Chondrocyte (in vitro differentiated cells): ENCODE measurements at places on chromosomes 2 and 18. TPM values are rescaled to one million over a fixed set of nuclear protein-coding genes. Genes with fewer than 3 reads are reported as not detected.
A peak's percentile ranks its signal among the peaks of the same experiment; 100 is the strongest.

GRCh38 chr2:220143336-220143735, 515.9 kb downstream of the SLC4A3 start:
- no peak overlapping the region for H3K27ac ChIP-seq
- H3K4me1 ChIP-seq: peaks cover 20% of the 10 kb centered on the region
- H3K36me3 ChIP-seq: no peaks in the 10 kb centered on the region
- no peak for DNase-seq
- H3K27me3 ChIP-seq: no peaks in the 10 kb centered on the region
- no peak overlapping the region for H3K4me3 ChIP-seq

GRCh38 chr2:84971510-84972206, 697 bp downstream of the KCMF1 start:
- H3K4me1 ChIP-seq: peaks cover 56% of the 10 kb centered on the region
- no peaks in the 10 kb centered on the region for H3K27me3 ChIP-seq
- DNase-seq: no peak
- H3K27ac ChIP-seq: peak overlapping the region; percentile 97
- H3K4me3 ChIP-seq: peak overlapping the region; percentile 86

DNA sequence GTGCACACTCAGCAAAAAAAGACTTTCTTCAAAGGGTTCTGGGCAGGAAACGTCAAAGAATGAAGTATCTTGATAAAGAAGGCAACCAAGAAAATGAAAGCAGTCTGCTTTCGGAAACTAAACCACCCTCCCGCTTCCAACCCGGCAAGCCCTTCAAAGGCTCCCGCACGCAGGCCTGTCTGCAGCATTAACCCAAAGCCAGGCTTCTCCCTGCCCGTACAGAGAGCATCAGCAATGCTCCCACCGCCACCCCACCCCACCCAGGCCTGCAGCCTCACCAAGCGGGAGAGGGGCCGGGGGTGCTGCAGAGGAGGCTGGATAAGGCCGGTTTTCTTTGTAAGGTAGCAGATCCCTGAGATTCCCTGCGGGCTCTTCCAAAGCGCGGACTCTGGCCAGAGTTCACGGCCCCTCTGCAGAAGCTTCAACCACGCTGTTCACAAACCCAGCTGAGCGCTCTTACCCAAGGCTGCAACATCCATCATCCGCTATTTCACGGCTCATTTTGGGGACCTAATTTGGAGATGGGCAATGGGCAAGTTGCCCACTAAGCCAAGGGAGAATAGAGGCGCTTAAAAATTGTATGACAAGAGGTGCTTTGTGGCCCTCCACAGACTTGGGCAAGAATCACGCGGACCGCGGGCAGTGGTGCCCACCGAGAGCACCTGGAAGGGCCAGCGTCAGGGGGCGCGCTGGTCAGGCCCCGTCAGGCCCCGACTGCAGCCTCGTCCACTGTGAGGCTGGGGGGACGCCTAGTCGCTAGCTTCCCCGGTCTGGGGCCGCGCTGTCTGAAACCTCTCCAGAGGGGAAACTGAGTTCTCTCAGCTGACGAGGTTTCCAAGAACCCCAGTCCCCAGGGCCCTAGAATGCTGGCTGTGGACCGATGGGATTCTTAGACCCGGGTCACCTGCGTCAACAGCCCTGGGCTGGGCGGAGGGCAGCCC, 225.4 kb upstream of the ID2 start:
- no peaks in the 10 kb centered on the region for H3K4me1 ChIP-seq
- no peaks in the 10 kb centered on the region for H3K36me3 ChIP-seq
- H3K27ac ChIP-seq: no peak overlapping the region
- DNase-seq: no peak
- no peak overlapping the region for H3K4me3 ChIP-seq

GRCh38 chr2:145771525-145771924, 1251.6 kb upstream of the ZEB2 start:
- H3K4me3 ChIP-seq: no peak overlapping the region
- H3K27ac ChIP-seq: no peak overlapping the region
- no peaks in the 10 kb centered on the region for H3K36me3 ChIP-seq
- DNase-seq: no peak
- H3K27me3 ChIP-seq: no peaks in the 10 kb centered on the region

- no peak for DNase-seq
- H3K27ac ChIP-seq: peak overlapping the region; percentile 53
- H3K27me3 ChIP-seq: no peaks in the 10 kb centered on the region
- peaks cover 4% of the 10 kb centered on the region for H3K36me3 ChIP-seq
- peaks cover 79% of the 10 kb centered on the region for H3K4me1 ChIP-seq
Observed at GRCh38 chr2:217951521-217952247, 51.1 kb downstream of the TNS1 start.

GRCh38 chr2:229980431-229981184, 58.3 kb downstream of the FBXO36 start:
- DNase-seq: no peak
- H3K27me3 ChIP-seq: no peaks in the 10 kb centered on the region
- no peak overlapping the region for H3K4me3 ChIP-seq
- no peaks in the 10 kb centered on the region for H3K36me3 ChIP-seq
- no peak overlapping the region for H3K27ac ChIP-seq

DNA sequence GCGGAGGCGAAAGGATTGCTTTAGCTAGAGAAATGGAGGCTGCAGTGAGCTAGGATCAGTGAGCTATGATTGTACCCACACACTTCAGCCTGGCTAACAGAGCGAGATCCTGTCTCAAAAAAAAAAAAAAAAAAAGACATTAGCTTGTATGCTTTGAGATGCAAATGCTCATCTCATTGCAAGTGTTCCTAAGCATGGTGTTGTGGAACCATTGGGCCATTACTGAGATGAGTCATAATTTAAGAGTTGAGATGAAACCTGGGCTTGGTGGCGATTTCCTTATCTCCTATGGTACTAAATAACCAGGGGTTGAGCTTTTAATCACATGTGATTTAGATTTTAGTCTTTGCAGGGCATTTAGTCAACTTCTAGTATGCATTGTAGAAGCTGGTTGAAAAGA, 2.2 kb downstream of the PLEKHA3 start:
- H3K4me1 ChIP-seq: peaks cover 56% of the 10 kb centered on the region
- peaks cover 8% of the 10 kb centered on the region for H3K36me3 ChIP-seq
- H3K27me3 ChIP-seq: no peaks in the 10 kb centered on the region
- no peak overlapping the region for H3K27ac ChIP-seq
- peak overlapping the region; percentile 50 for H3K4me3 ChIP-seq

- DNase-seq: peak; percentile 53
- H3K4me3 ChIP-seq: no peak overlapping the region
- H3K36me3 ChIP-seq: peaks cover 23% of the 10 kb centered on the region
- H3K4me1 ChIP-seq: peaks cover 81% of the 10 kb centered on the region
- H3K27ac ChIP-seq: no peak overlapping the region
Observed at GRCh38 chr2:217856159-217856558, 146.6 kb downstream of the TNS1 start.

- no peak overlapping the region for H3K27ac ChIP-seq
- no peak overlapping the region for H3K4me3 ChIP-seq
- H3K27me3 ChIP-seq: peaks cover 40% of the 10 kb centered on the region
- peaks cover 1% of the 10 kb centered on the region for H3K36me3 ChIP-seq
- DNase-seq: no peak
- no peaks in the 10 kb centered on the region for H3K4me1 ChIP-seq
Observed at GRCh38 chr2:119028327-119029174, 86.6 kb downstream of the MARCO start.

DNA sequence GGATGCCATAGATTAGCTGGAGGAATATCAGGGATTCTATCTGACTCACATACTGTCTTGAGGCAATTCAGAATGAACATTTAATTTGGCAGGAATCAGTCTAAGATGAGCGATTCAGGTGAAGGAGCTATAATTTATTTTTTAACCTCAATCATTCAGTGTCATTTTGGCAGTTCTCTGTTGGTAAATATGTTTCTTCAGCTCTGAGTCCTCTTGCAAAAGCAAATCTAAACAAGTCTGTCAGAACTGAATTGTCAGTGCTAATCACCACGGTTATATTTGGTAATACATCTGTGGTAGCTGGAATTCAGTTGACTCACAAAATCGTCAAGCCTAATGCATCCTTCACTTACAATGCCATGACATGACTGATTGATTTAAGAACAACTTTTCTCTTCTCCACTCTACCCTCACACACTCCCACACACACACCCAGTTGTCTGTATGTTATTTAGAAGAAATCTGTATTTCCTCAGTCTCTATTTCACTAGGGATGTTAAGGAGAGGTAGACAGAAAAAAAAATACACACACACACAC, 516.6 kb upstream of the NXPH2 start:
- no peak for DNase-seq
- no peaks in the 10 kb centered on the region for H3K36me3 ChIP-seq
- H3K27ac ChIP-seq: no peak overlapping the region
- no peaks in the 10 kb centered on the region for H3K4me1 ChIP-seq
- peaks cover 3% of the 10 kb centered on the region for H3K27me3 ChIP-seq

GRCh38 chr2:232142049-232142448, 180.5 kb downstream of the DIS3L2 start:
- peaks cover 5% of the 10 kb centered on the region for H3K4me1 ChIP-seq
- no peak overlapping the region for H3K4me3 ChIP-seq

DNA sequence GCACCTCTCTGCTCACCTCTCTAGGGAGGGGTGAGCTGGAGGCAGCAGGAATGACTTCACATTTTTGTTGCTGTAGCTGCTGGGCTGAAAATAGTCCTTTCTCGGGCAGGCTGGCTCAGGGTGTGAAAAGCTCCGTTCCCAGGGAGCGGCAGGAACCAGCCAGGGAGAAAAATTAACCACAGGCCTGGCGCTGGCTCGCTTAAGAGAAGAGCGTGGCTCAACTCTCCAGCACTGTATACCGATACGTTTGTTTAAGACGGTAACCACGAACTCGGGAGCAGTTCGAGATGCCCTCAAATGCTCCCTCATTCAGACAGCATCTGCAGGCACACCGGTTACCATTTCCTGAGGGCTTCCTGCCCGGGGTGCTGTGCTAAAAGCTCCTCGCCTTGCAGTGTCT, 129.6 kb downstream of the CELF4 start:
- peaks cover 3% of the 10 kb centered on the region for H3K4me1 ChIP-seq
- no peak for DNase-seq
- peaks cover 43% of the 10 kb centered on the region for H3K27me3 ChIP-seq
- no peaks in the 10 kb centered on the region for H3K36me3 ChIP-seq
- H3K27ac ChIP-seq: no peak overlapping the region
- no peak overlapping the region for H3K4me3 ChIP-seq

The COMMD1 gene
- total RNA-seq: 36.7 to 43.1 TPM (median 37.0 TPM) in 3 replicates

The SH3RF3 gene
- total RNA-seq: 58.8 to 66.2 TPM (median 59.5 TPM) in 3 replicates

The TMEM247 gene
- not detected in 3 replicates for total RNA-seq

The SLC11A1 gene
- total RNA-seq: 0.08 to 0.15 TPM (median 0.10 TPM) in 3 replicates

The FTCDNL1 gene
- total RNA-seq: 0.34 to 1.2 TPM (median 0.65 TPM) in 3 replicates

The PLEK gene
- 0.15 TPM in 1 of 3 replicates, not detected in the others for total RNA-seq

The ALPI gene
- not detected in 3 replicates for total RNA-seq

The GAREM1 gene
- total RNA-seq: 6.2 to 7.7 TPM (median 6.3 TPM) in 3 replicates

The MLPH gene
- total RNA-seq: 3.7 to 6.1 TPM (median 5.6 TPM) in 3 replicates

The SP140 gene
- 0.60 TPM in 1 of 3 replicates, not detected in the others for total RNA-seq

The TFCP2L1 gene
- total RNA-seq: 0.02 TPM in 1 of 3 replicates, not detected in the others

The SLC30A3 gene
- total RNA-seq: 0.17 to 0.31 TPM in 2 of 3 replicates, not detected in the other

The CEBPZOS gene
- total RNA-seq: not detected in 3 replicates

The NCKAP5 gene
- total RNA-seq: 0.51 to 1.9 TPM (median 0.87 TPM) in 3 replicates

The ALK gene
- 0.07 to 0.08 TPM in 2 of 3 replicates, not detected in the other for total RNA-seq

The RASGRP3 gene
- total RNA-seq: 3.0 to 3.7 TPM (median 3.0 TPM) in 3 replicates
